NCI-H524 treated with DMSO at 0.1 percent for 48 hours (cell line): ENCODE measurements at places on chromosomes 4 and X.

- no peak for DNase-seq
Measured at GRCh38 chr4:68369142-68369805, 19.4 kb upstream of the YTHDC1 start.

DNA sequence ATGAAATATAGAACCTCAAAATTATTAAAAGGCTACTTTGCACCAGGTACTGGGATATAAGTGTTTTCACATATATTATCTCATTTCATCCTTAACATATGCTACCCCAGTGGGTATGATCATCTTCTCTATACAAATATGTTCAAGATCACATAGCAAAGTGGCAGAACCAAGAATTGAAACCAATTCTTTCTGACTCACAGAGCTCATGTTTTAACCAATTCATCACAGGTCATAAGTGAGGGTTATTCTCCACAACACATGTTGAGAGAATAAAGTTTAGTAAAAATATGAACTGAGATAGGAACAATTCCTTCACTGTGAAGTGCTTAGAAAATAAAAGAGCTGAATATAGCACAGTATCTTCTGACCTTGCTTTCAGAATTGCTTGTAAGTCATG, 442.9 kb upstream of the RASGEF1B start:
- DNase-seq: no peak

DNA sequence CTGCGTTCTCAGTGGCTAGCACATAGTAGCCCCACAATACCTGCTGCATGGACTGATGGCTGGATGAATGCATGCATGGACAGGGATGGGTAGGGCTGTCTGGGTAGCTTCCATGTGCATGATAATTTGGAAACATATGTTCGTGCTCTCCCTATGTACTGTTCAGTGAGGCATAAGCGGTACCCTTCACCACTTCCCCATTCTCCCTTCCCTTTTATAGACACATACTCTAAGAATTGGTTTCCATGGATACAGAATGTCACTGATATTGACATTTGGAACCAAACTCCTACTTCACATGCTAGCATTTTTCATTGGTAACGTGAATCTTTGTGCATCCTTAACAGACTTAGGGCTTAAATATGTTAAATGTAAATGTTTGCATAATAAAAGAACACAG, 20.4 kb downstream of the USP46 start:
- no peak for DNase-seq

- no peak for DNase-seq
Measured at GRCh38 chr4:18034099-18034498, 12.5 kb upstream of the LCORL start.

DNA sequence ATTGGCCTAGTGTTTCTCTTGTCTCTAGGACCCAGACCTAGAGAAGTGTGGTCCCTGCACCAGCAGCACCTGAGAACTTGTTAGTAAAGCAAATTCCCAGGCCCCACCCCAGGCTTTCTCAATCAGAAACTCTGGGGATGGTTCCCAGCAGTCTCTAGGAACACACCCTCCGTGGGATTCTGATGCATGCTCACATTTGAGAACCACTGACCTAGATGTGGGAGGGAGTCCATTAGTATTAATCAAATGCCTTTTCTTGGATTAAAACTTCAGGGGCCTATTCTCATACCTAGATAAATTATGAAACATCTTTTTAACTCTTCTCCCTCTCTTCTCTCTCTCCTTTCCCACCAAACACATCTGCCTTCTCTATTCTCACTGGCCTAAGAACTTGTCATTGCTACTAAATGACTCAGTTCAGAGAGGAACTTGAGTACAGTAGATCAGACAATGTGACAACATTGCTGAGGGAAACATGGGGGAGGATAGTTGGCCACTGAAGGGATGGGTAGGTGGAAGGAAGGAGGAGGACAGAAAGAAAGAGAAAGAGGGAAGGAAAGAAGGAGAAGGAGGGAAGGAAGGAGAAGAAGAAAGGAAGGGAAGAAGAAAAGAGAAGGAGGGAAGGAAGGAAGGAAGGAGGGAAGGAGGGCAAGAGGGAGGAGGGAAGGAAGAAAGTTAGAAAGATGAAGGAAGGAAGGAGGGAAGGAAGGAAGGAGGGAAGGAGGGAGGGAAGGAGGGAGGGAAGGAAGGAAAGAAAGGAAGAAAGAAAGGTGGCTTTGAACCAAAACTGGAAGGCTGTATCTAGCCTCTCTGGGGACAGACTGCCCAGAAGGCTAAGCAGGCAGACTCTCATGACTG, 132.7 kb upstream of the MAP3K15 start:
- no peak for DNase-seq

DNA sequence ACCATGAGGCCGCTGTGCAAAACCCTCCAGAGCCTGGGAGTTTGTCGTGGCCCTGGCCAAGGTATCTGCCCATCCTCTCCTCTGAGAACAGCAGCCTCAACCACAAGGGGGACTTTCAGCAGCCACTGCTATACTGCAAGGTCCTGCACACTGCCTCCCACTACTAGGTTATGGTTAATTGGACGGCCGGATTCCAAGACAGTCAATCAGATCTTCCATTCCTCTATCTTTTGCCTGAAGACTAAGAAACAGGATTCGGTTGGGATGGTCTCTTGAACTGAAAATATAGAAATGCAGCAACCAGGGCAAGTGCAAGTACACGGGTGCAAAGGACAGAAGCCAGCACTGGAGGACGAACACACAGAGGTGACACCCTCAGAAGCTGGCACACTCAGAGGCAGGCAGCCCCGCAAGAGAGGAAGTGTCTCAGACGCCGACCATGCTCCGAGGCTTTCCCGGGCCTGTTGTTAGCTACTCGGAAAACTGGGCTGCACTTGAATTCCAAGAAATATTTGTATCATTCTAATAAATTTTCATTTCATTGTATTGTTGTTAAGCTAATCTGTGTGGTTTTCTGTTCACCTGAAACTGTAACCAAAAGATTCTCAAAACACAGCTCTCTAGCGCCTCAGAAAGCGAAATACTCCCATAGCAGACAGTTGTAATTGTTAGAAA, 63.3 kb downstream of the AFAP1 start:
- peak; percentile 84 for DNase-seq

- peak; percentile 81 for DNase-seq
Measured at GRCh38 chr4:41281038-41281634, 24.4 kb downstream of the UCHL1 start.

- DNase-seq: no peak
Measured at GRCh38 chrX:133437766-133438165, 22.5 kb upstream of the GPC4 start.

GRCh38 chrX:774536-774935, 143.9 kb downstream of the SHOX start:
- no peak for DNase-seq

DNA sequence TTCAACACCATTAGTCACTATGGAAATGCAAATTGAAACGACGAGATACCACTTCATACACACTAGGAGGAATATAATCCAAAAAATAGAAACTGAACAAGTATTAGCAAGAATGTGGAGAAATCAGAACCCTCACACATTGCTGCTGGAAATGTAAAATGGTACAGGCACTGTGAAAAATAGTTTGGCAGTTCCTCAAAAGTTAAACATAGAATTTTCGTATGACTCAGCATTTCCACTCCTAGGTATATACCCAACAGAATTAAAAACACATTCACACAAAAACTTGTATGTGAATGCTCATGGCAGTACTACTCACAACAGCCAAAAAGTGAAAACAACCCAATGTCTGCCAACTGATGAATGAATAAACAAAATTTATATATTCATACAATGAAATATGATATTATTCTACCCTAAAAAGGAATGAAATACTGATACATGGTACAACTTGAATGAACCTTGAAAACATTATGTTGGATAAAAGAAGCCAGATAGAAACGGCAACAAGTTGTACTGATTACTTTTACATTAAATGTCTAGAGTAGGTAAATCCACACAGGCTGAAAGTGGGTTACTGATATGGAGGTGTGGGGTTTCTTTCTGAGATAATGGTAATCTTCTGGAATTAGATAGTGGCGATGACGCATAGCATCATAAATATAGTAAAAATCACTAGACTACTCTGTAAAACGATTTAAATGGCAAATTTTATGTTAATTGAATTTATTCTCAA, 22.3 kb downstream of the TEC start:
- DNase-seq: no peak

DNA sequence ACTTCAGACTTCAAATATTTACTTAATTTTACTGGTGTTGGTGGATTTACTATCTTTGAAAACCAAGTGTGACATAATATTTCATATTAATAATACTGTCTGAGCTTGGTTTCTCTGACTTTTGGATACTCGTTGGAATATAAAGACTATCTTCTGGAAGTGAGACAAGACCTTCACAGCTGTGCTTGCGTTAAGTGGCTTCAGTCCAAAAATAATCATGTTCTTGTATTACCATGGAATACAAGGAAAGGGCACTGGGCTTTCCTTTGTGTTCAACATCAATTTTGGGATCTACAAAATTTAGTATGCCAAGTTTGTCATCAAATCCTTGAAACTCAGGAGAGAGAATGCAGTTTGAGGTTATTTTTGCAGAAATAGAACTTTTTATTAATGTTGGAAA, 712.4 kb upstream of the LCORL start:
- no peak for DNase-seq

- no peak for DNase-seq
Measured at GRCh38 chr4:77039796-77040195, 36.0 kb downstream of the CCNI start.

DNA sequence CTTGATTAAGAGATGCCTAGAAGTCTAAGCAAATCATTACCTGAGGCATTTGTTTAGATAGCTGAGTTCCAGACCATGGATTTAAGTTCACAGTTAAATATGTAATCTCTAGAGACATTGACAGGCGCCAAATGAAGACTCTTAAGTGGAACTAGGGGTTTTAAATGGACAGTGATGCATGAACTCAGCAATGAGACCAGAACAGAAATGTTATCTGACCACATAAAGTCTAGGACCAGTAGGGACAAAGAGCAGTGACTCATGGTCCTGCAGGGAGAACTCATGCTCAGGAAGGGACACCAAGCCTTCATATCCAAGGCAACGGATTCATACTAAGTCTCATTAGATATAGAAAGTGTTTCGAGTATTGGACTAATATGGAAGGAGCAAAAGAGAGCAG, 152.3 kb downstream of the PPARGC1A start:
- DNase-seq: no peak

GRCh38 chrX:39065051-39065871, 264.0 kb downstream of the MID1IP1 start:
- peak; percentile 85 for DNase-seq

DNA sequence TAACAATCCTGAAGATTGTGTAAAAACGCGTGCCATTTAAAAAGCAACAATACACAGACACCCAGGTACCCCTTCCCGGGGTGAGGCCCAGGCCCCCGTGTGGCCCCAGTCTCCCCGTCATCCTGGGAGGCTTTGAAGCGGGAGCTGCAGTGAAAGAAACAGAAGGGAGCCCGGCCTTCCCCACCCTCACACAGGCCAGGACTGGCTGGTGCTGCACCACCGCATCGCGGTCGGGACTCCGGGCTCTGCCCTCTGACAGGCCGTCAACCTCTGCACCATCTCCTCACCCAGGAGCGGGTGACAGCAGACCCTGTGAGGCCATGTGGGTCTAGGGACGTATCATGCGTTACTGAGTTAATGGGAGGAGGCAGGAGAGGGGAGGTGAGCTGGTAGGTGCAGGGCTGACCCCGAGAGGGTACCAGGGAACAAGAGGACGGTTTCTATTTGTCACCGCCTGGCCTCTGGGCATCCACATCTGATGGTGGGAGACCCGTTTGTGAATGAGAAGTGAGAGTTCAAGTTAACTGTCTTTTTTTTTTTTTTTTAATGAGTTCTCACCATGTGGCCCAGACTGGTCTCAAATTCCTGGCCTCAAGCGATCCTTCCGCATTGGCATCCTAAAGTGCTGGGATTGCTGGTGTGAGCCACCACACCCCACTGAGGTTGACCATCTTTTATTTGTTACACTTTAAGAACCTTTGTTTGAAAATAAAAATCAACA, 27.3 kb downstream of the PIGG start:
- no peak for DNase-seq

- DNase-seq: no peak
Measured at GRCh38 chr4:172147687-172148086, 334.5 kb downstream of the GALNTL6 start.

- no peak for DNase-seq
Measured at GRCh38 chrX:69149466-69150280, 15.6 kb downstream of the PJA1 start.

GRCh38 chr4:141807103-141807891, 170.9 kb downstream of the IL15 start:
- DNase-seq: no peak

DNA sequence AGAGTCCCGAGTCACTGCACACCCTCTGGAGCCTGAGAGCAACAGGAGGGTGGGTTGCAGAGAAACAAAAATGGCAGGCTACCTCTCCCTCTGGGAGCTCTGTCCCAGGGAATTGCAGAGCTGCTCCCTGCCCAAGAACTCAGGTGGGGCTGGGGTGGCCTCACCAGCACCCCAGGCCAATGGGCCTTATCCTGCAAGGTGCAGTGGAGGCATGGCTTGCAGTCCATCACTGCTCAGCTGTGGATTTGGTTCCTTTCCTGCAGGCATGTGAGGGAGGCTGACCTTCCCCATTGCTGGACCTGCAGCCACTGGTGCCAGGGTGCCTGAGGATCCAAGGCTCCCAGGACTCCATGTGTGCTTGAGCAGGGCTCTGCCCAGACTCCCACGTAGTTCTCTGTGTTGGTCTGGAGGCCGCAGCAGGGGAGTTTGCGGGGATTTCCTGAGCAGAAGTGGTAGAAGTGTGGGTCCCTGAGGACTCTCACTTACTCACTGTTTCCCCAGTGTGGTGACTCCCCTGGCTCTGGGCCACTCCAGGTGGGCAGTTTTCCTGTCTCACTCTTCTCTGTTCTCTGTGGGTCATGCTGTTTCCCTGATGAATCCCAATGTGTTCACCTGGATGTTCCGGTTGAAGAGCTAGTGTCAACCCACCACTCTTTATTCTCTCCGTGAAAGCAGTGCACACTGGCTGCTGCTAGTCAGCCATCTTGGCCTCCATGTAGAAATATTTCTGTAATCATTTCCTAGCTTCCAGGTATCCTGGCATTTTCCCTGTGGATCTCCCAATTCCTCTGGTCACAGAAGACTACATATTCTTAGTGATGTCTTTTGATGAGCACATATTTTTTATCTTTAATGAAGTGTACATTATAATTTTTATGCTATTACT, 82.3 kb downstream of the ARHGAP24 start:
- no peak for DNase-seq

DNA sequence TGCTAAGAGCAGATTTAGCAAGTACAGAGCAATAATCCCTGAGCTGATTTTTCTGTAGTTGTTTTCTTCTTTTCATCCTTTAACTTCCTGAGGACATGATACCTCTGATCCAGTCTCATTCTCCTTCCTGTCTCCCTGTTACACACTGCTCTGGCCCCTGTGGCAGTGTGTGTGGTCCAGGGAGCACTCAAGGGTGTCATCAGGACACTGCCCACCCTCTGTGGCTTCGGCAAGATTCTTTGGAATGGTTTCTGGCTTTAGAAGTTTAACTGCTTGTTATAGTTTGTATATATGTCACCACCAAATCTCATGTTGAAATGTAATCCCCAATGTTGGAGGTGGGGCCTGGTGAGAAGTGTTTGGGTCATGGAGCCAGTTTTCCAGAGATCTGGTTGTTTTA, 637.3 kb downstream of the BCOR start:
- no peak for DNase-seq
